ENCODE measurements at places on chromosomes 3 and 15. TPM values are rescaled to one million over a fixed set of nuclear protein-coding genes. Genes with fewer than 3 reads are reported as not detected.

Gene CLDN18
- total RNA-seq: not detected

Gene SLC7A14
- not detected for total RNA-seq

Gene CP
- total RNA-seq: 6.2 TPM

Gene FBXW12
- not detected for total RNA-seq

Gene ZNF385D
- total RNA-seq: not detected

Gene SLC24A5
- total RNA-seq: not detected

Gene CMTM7
- total RNA-seq: 12.3 TPM

Gene TBC1D23
- 19.2 TPM for total RNA-seq

Gene ZNF619
- total RNA-seq: 5.2 TPM

Gene PATL2
- total RNA-seq: not detected

Gene NIPA2
- 116 TPM for total RNA-seq

Gene SLC12A8
- 9.3 TPM for total RNA-seq

Gene EPHB3
- not detected for total RNA-seq

Gene PLSCR2
- total RNA-seq: not detected

Gene RASGRF1
- total RNA-seq: not detected

Gene SI
- total RNA-seq: not detected

Gene SLC12A1
- not detected for total RNA-seq

Gene CELSR3
- 1.4 TPM for total RNA-seq

Gene HIGD2B
- not detected for total RNA-seq

Gene GOLGA8R
- 1.2 TPM for total RNA-seq

Gene CTXND1
- total RNA-seq: not detected

Data from NCI-H460 (cell line).